RPMI8226 (cell line): ENCODE measurements at places on chromosomes 2 and 18.

- DNase-seq: no peak
Measured at GRCh38 chr2:21024722-21025389, 19.0 kb downstream of the APOB start.

- DNase-seq: no peak
Measured at GRCh38 chr2:85961053-85961452, 72.3 kb upstream of the ST3GAL5 start.

DNA sequence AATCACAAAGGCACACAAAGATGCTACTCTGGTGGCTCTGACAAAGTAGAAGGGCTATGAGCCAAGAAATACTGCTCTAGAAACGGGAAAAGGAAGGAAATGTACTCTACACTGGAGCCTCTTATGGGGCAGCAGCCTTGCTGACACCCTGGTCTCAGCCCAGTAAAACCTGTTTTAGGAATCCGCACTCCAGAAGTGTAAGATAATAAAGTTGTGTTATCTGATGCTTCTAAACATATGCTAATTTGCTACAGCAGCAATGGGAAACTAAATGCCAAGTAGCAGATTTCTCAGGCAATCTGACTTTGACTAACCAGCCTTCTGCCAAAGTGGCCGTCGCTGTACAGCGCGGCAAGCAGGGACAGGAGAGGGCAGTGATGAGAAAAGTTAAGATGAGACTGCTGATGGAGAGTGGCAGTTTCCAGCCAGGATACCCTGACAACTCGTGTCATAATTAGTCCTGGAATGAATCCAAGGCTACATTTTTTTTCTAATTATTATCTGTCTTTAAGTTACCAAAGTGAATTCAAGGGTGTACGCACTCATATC lies 99.0 kb downstream of the NETO1 start:
- DNase-seq: no peak

DNA sequence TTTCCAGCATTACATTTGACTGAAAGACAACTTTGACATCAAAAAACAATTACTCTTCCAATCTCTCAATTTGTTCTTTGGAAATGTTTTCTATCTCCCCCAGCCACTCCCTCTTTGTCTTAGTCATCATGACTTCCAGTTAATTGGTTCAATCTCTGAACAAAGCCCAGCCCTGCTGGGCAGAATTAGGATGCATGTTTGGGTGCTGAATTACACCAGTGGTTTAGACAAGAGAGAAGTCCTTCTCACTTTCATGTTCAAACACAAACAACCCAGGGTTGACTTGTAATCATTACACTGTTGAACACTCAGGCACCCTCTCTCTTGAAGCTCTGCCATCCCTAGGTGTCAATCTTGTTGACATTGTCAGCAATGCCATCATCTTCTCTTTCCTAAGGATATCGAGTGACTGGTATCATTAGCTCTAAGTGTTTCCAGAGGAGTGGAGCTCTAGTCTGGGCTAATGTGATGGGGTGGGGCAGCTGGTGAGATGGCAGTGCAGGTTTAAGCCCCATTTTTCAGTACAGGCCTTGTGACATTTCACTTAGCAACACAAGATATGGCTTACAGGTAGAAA lies 90.8 kb upstream of the MEIS1 start:
- DNase-seq: no peak

DNA sequence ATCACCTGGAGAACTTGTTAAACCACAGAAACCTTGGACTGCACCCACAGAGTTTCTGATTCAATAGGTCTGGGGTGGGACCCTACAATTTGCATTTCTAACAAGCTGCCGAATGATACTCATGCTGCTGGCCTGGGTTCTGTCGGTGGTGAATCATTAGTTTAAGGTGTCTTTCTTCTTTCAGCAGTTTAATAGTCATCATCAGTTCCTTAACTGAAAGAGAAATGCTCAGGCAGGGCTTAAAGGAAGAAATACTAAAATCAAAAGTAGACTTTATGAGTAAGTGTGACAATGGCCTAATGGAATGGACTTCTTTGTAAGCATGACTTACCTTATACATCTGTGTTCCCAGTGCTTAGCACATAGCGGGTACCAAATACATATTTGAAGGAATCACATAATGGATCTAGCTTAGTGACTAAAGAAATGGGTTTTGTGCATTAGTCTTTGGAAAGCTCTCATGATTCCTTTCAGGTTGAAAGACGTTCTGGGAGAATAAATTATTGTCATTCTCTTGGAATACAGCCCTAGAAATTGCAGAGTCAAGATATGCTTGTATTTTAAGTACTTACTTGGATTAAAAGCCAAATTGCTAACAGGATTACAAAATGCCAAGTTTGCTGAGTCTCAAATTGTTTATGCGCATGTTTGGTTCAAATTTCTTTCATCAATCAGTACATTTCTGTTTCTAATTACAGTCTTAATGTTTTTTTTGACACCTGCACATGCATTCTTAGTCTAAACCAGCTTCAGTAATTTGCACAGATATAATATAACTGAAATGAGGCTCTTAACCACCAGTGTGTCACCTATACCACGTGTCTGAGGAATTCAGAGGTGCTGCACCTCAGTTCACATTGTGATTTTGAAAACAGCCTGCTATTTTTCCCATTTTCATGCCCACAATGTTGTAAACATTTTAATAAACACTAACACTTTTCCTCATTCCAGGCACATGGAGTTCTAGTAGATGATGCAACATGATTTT lies 220.3 kb upstream of the NRP2 start:
- no peak for DNase-seq

DNA sequence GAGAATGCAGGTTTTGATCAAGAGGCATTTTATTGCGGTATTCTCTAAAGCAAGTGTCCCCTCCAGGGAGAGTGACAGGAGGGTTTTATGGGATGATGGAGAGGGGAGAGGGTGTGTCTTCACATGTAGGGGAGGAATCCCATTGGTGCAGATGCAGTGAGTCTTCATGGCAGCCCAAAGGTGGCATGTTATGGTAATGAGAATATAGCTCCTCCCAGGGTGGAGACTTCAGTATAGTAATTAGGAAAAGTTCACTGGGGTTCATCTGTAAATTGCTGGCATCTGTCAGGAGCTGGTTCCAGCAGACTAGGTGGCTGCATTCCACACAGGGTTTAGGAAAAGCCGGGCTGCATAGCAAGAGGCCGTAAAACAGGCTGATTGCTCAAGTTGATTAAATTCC lies 230.7 kb upstream of the CCDC68 start:
- no peak for DNase-seq

DNA sequence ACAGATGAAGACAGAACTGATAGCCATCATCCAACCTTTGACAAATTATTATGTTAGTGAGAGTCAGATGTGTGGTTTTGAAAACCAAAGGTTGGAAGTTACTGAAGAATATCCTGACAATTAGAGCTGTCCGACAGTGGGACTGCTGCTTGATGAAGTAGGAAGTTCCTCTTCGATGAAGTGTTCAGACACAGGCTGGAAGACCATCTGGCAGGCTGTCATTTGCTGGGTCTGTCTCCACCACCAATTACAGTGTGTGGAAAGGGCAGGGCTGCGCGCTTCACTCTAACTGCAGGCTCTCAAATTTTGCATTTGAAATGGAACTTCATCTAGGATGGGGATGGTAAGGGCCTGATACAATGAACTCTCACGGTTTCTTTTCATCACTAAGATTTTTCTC lies 313.8 kb downstream of the PIK3C3 start:
- DNase-seq: no peak

DNA sequence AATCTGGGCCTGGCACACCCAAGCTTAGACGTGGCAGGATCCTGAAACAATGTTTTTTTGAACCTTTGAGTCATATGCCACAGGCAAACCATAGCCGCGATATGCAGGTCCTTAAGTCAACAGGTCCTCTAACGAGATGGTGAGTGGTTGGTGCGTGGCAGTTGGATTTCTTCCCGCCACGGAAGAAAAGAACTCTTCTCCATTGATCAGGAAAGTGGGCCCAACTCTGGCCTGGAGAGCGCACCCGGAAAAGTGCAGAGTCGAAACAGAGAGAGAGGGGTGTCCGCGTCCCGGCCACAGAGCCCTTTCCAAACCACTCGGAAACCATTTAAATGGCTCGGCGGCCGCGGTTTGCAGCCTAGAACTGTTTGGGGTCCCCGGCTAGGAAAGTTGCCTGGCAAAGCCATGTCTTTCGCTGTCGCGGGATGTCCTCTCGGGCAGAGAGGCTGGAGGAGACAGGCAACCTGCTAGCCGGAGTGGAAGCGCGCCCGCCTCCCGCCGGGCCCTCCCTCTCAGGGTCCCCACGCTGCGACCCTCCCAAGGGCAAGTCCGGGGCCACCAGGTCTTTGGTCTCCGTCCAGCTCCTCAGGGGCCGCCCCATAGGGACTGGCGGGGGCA lies 777 bp downstream of the GALNT3 start:
- no peak for DNase-seq

DNA sequence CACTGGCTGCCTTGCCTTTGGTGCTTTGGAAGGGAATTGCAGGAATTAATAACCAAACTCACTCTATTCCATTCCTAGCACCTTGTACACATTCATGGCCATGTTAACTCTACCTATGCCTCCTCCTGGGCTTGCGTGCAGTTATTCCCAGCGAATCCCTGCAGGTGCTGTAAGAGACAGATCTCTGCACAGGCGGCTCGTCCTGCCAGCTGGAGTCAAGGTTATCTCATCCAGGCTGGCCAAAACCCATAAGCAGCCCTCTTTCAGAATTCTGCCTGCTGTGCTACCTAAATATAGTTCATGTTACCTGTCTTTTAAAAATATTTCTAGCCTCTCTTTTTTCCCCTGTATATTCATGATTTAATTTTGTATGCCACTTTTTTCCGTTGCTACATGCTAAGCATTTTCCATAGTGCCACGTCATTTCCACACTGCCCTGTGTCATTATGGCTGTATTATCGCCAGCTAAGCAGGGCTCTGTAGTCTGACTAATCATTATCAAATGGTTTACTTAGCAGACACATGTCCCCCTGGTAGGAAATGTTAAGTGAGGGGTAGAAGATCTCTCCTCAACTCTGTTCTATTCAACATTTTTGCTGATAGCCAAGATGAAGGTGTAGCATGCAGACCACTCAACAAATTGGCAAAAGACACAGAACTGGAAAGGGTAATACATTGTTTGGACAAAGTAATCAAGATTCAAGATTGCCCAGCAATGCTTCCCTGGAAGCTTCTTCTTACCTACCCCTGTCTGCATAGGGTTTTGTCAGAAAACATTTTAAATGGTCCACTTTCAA lies 79.7 kb upstream of the TAF1B start:
- peak; percentile 77 for DNase-seq

- DNase-seq: peak; percentile 71
Measured at GRCh38 chr2:121650315-121650930, 1.2 kb upstream of the CLASP1 start.

DNA sequence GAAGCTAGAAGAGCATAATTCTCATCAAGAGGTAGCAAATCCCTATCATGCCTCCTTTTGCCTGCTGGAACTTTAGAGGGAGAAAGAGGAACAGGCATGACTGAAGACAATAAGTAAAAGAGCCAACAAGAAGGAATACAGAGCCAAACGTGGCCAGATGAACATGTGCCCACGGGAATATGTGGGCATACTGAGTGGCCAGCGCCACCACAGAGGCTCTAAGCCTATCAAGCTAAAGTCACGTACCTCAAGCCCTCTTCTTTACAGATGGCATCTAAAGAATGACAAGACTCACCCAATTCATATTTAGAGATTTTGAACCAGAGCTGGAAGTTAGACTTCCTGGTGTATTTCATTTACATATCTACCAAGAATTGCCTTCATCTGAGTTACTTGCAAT lies 59.9 kb upstream of the ITGA4 start:
- no peak for DNase-seq

GRCh38 chr2:58870704-58871103 lies 629.6 kb upstream of the FANCL start:
- no peak for DNase-seq

DNA sequence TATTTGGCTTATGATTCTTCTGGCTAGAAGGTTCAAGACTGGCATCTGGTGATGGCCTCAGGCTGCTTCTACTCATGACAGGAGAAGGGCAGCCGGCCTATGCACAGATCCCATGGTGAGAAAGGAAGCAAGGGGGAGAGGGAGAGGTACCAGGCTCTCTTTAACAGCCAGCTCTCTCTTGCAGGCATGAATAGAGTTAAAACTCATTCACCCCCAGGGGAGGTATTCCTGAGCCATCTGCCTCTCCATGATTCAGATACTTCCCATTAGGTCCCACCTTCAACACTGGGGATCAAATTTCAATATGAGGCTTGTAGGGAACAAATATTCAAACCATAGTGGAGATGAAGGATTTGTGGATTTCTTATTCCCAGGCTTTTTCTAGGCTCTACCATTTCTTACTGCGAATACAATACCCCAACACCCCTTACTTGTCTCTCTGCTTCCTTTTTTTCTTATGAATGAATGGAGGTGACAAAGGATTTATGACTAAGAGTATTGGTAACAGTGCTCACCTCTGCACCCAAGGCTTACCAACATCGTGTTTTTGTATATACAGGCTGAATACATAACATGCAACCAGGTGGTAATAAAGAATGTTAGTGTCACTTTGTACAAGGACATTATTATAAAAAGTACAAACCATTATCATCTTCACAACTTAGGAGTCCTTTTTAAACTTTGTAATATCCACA lies 454.6 kb upstream of the TRIB2 start:
- no peak for DNase-seq

- no peak for DNase-seq
Measured at GRCh38 chr18:57131782-57132181, 15.1 kb upstream of the BOD1L2 start.

GRCh38 chr2:184890311-184890710 lies 292.0 kb downstream of the ZNF804A start:
- no peak for DNase-seq

DNA sequence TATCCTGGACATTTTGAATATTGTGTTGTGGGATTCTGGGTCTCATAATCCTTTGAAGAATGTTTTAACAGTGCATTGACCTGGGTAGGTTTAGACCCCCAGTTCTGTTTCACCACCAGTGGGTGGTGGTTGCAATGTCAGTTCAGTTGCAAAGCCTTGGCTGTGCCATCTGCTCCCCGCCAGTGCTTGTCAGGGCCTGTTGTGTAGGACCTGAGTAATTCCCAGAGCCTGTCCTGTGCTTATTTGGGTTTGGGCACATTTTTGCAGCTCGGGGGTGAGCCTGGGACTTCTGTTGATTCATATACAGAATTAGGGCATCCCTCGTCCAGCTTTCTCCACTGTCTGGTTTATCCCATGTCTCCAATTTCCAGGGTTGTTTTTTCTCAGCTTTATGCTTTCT lies 24.8 kb downstream of the ATP9B start:
- DNase-seq: no peak

DNA sequence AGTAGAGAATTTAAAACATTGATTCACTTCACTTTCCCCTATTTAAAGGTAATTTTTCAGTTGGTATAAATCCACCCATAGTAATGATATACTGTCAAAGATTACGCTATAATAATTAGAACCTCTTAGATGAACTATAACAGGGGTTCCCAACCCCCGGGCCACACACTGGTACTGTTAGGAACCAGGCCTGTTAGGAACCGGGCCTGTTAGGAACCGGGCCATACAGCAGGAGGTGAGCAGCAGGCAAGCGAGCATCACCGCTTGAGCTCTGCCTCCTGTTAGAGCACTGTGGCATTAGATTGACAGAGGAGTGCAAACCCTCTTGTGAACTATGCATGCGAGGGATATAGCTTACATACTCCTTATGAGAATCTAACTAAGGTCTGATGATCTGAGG lies 34.0 kb upstream of the CD302 start:
- DNase-seq: no peak
